8988T (cell line): ENCODE measurements at places on chromosomes 11 and 22.

- no peak for DNase-seq
Measured at GRCh38 chr22:36565159-36565507, 36.2 kb upstream of the EIF3D start.

- no peak for DNase-seq
Measured at GRCh38 chr11:111088847-111089355, 156.6 kb upstream of the POU2AF2 start.

DNA sequence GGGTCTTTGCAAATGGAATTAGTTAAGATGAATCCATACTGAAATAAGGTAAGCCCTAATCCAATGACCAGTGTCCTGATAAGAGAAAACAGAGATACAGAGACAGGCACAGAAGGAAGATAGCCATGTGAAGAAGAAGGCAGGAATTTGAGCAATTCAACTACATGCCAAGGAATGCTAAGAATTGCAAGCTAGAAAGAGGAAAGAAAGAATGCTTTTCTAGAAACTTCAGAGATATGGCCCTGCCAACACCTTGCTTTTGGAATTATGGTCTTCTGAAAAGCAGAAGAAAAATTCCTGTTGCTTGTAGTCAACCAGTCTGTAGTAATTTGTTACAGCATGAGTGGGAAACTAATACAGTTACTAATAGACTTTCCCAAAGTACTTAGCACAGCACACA lies 111.3 kb downstream of the SLC17A6 start:
- DNase-seq, result no peak

- DNase-seq, result no peak
Measured at GRCh38 chr22:30216710-30217109, 29.8 kb downstream of the LIF start.

DNA sequence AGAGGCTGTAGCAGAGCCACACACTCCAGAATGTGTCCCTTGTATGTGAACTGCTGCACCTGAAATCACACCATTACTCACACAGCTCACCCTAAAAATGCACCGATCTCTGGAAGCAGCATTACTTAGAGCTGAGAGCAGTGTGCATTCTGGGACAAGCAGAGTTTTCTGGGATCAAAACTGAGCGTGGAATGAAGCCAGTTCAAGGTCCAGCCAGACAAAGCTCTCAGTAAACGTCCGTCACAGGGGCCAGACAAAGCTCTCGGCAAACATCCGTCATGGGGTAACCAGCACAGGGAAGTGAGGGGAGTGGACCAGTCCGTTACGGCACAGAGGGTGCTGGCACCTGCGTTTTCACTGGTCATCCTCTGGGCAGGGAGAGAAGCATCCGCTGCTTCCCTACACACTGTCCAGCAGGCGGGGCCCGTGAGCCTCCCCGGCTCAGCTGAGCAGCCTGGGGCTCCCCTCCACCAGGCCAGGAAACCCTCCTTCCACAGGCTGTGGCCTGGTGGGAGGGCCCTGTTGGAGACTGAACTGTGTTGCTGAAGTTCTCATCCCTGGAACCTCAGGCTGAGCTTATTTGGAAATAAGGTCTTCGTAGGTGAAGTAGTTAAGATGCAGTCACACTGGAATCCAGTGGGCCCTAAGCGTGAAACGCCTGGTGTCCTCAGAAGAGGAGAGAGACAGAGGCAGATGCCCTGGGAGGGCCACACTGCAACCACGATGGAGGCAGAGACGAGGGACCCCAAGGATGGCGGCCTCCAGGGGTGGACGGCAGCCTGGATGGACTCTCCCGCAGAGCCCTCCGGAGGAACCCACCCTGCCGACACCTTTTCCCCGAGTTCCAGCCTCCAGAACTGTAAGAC lies 883.9 kb downstream of the BRD1 start:
- no peak for DNase-seq

DNA sequence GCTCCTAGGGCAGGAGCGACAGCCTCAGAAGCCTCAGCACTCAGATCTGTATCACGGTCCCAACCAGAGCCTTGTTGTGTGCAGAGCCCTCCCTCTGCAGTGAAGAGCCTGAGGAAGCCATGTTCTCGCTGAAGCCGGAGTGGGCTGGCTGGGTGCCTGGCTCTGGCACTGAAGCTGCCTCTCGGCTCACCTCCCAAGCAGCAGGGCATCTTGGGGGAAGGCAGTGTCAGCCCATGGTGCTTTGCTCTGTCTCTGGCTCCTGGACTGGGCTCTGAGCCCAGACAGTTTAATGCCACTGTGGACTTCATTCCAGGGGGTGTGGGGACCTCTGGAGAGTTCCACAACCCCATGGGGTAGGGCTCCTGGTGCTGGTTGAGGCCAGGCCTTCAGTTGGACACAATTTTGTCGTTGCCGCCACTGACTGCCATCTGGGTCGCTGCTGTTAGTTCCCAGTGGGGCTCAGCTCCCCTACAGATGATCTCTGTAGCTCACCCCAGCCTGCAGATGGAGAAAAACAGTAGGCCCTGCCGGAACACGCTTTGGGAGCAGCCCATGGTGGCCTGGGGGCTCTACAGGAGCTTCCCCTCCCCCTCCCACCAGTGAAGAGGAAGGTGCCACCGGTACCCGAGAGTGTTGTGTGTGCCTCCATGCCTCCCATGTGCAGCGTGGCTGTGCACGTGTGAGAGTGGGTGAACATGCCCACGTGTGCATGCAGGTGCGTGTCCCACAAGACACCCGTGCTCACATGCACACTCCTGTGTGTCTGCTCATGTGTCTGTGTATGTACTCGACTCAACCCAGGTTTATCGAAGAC lies 86.5 kb upstream of the B3GAT1 start:
- DNase-seq, result no peak

- no peak for DNase-seq
Measured at GRCh38 chr11:121460941-121461514, 8.3 kb upstream of the SORL1-AS1 start.

DNA sequence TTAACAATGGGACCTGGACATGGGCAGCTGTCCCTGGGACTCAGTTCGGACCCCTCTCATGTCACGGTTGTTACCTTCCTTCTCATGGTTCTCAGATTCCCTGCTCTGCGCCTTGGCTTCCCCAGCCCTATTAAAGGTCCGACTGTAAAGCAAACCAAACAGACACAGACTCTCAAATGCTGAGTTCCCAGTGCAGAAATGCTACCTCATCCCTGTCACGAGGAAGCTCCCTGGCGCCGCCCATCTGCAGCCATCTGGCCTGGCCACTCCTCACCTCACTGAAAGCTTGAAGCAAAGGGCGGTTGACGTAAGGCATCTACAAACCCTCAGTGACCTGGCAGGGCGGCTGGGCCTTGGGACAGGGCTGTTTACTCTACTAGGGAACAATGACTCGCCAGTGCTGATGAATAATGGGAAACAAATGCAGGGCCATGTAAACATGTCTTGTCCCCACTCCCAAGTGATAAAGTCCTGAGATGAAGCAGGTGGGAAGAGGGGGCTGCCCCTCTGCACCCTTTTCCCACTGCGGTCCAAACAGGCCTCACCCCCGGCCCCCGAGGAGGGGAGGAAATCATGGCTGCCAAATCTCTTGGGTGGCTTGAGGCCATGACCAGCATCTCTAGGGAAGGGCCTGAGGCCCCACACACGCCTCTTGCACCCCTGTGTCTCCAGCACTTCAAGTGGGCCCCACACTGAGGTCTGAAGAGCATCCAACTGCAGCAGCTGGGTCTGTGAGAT lies 49.3 kb downstream of the SCUBE1 start:
- DNase-seq, result no peak

- no peak for DNase-seq
Measured at GRCh38 chr11:76337923-76338322, 43.0 kb downstream of the THAP12 start.

GRCh38 chr22:18064636-18065035 lies 13.2 kb upstream of the PEX26 start:
- DNase-seq, result no peak

GRCh38 chr22:39206491-39206890 lies 38.3 kb downstream of the PDGFB start:
- DNase-seq, result no peak

- DNase-seq, result no peak
Measured at GRCh38 chr11:39190751-39191150, 2268.7 kb downstream of the LRRC4C start.

DNA sequence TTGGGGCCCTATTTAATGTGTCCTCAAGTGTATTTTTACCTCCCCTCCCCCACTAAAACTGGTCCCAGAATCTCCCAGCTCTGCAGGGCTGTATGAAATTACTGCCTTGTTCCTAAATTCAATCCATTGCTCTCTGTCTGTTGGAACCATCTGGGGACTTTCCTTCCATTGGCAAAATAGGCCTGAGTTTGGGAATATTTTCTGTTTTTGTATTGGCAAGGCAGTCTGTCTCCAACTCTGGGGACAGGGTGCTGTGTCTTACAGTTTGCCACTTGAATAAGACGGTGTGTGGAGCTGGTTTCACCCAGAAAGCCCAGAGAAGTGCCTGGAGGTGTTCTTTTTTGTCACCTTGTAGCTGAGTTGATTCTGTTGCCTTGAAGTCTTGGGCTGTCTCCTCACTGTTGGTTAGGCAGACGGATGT lies 1.3 kb downstream of the PACS1 start:
- DNase-seq, result no peak

- DNase-seq, result no peak
Measured at GRCh38 chr11:81852896-81853295, 880.8 kb downstream of the FAM181B start.

GRCh38 chr11:113147249-113147648 lies 167.1 kb upstream of the TTC12 start:
- no peak for DNase-seq

- DNase-seq, result no peak
Measured at GRCh38 chr11:104979839-104980238, 11.5 kb upstream of the CASP4 start.

- no peak for DNase-seq
Measured at GRCh38 chr11:86136538-86136937, 67.7 kb upstream of the PICALM start.

DNA sequence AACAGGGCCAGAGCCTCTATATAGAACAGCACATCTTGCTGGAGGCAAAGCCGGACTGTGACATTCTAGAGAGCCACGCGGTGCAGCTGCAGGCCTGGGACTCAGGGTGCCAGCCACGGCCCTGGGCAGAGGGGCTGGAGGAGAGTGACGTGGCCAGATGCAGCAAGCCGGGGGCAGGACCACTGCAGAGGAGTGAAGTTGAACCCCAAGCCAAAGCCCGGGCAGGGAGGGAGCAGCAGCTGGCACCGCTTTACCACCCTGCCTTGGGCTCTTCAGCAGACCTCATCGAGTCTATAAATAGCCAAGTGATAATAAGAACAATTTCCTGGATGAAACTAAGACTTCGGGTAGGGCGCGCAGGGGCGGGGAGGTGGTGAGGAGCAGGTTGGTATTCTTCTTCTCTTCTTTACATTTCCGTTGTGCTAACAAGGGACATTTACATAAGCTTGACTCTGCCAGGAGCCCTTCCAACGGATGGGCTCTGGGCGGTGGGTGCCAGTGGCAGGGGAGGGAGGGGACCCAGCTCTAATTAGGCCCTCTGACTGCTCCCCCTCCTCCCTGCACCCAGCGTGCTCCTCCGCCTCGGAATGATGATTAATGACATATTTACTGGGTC lies 110.2 kb downstream of the ST3GAL4 start:
- no peak for DNase-seq

GRCh38 chr22:29003975-29004646 lies 57.5 kb downstream of the C22orf31 start:
- no peak for DNase-seq

GRCh38 chr22:31244046-31244942 lies 32.2 kb downstream of the LIMK2 start:
- DNase-seq, result peak; percentile 28

DNA sequence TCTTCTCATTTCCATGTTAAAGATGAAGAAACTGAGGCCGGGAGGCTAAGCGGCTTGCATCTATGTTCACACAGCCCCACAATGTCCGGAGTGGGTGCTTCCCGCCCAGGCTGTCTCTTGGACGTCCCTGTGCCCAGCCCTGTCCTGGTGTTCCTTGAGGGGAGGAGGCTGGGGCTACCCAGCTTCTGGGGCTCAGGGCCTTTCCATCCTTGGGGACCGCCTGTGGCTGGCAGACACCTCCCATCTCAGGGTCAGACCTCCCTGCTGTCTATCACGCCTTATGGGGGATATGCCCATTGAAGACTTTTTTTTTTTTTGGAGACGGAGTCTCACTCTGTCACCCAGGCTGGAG lies 95.5 kb downstream of the WNT7B start:
- no peak for DNase-seq

- DNase-seq, result no peak
Measured at GRCh38 chr22:27401321-27401720, 400.2 kb downstream of the MN1 start.
